ENCODE measurements at places on chromosomes 1 and 21. TPM values are rescaled to one million over a fixed set of nuclear protein-coding genes. Genes with fewer than 3 reads are reported as not detected.

DVL1 gene
- 110 TPM for polyA plus RNA-seq

PCAT6 gene
- polyA plus RNA-seq: 0.55 TPM

RBBP4 gene
- polyA plus RNA-seq: 23.4 TPM

GRCh38 chr1:39800471-39800835, 11.8 kb upstream of the BMP8B start:
- no peak for DNase-seq

- no peak for DNase-seq
These were observed 7.6 kb downstream of the MTF1 start for GRCh38 chr1:37851782-37852210.

DNA sequence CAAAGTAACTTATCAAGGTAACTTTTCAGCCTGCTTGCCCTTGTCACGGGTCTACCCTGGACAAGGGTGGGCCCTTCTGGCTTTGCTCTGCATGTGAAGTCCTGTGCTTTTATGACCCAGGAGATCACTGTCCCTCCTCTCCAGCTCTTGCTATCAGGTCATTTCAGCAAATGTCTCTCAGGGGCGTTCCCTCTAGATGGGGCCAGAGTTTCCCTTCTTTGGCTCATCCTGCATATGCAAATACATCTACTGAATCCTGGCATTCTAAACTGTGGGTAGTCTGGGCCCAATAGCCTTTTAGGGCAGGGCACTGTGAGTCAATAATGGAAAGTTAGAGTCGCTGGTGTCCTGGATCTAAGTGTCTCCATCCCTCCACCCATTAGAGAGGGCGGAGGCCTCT, 366.9 kb upstream of the USP24 start:
- no peak for DNase-seq

PROK1 gene
- polyA plus RNA-seq: 0.07 TPM

CLCA2 gene
- 0.07 TPM for polyA plus RNA-seq

DNA sequence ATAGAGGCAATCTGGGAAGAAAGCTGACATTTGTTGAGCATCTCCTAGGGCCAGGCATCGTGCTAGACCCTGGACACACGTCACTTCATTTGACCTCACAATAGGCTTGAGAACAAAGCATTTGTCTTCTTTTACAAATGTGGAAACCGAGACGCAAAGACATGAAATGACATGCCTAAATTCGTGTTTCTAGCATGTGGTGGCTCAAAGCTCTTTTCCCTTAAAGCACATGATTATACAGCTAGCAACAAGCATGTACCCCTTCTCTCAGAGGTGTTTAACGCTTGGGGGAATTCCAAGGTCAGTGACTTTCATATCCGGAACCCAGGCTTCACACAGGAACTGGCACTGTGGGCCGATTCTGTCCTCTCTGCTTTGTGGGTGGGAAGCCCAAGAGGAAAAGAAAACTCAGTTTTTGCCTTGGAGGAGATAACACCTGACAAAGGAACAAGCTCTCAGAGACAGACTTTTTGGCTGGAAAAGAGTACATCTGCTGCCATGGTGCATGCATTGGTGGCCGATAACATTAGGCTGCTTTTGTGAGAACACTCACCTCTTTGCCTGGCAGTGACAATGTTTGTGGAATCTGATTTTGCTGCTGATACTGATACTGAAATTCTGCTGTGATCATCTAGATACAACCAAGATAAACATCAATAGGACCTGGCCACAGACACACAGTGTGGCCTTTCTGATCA, 15.4 kb upstream of the CD2 start:
- DNase-seq: no peak

PRCC gene
- 39.0 TPM for polyA plus RNA-seq

- DNase-seq: no peak
These were observed 59.7 kb downstream of the ATF6 start for GRCh38 chr1:161825831-161826230.

GRCh38 chr1:55916481-55916880, 662.9 kb downstream of the PLPP3 start:
- no peak for DNase-seq

- DNase-seq: no peak
These were observed 25.8 kb downstream of the NDUFS5 start for GRCh38 chr1:39051956-39052355.

DHDDS gene
- 22.0 TPM for polyA plus RNA-seq

GRCh38 chr1:145857170-145857569, 1.7 kb downstream of the PIAS3 start:
- DNase-seq: no peak

DNA sequence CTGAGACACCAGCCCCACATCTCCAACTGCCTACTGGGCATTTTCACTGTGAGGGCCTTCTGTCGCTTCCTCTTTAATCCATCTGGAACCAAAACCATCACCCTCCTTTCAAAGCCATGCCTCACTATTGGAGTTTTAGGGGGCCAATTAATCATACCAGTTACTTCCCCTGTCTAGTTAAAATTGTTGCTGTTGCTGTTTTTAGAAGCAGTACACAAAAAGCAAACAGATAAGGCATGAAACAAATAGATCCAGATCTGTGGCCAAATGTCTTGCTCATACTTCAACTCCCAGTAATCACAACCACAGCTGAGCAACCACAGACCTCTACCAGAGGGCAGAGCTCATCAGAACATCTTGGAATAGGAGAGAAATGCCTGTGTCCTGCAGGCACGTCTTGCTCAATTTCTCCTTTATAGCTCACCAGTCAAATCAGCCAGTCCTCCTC, 133.8 kb upstream of the C1orf105 start:
- no peak for DNase-seq

- no peak for DNase-seq
These were observed 20.7 kb downstream of the METTL13 start for GRCh38 chr1:171802207-171802606.

COL9A2 gene
- 0.26 TPM for polyA plus RNA-seq

AMPD1 gene
- not detected for polyA plus RNA-seq

- no peak for DNase-seq
These were observed 228.2 kb upstream of the PROX1 start for GRCh38 chr1:213759359-213760181.

- DNase-seq: no peak
These were observed 43.9 kb upstream of the LYST start for GRCh38 chr1:235910357-235911299.

DNA sequence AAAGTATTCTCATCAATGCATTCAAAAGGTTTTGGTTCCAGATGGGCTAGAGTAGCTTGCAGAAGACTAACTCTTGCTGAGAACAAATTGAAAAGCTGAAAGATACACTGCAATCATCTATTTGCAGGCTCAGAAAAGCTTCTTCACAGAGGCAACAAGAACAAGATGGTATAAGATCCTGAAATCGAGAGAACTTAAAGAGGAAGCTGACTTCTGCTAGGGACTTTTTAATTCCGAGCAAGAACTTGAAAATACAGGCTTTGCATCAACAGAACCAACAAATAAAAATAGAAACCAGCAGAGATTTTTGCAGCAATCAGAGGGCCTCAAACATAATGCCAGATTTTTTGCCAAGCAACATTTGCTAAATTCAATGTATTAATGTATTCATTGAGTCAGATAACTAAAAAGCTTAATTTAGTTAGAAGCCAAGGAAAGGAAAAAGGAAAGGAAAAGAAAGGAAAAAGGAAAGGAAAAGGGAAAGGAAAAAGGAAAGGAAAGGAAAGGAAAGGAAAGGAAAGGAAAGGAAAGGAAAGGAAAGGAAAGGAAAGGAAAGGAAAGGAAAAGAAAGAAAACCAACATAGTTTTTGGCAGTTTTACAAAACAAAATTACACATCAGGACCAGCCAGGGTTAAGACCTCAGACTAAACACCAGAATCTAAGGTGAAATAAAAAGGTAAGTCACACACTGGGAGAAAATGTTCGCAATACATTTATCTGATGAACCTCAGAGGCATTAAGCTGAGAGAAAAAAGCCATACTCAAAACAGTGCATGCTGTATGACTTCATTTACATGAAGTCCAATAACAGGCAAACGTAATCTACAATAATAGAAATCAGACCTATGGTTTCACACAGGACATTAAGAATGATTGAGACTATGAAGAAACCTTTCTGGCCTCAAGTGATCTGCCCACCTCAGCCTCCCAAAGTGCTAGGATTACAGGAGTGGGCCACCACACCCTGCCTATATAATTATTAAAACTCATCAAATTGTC, 42.6 kb downstream of the FAF1 start:
- no peak for DNase-seq

DNA sequence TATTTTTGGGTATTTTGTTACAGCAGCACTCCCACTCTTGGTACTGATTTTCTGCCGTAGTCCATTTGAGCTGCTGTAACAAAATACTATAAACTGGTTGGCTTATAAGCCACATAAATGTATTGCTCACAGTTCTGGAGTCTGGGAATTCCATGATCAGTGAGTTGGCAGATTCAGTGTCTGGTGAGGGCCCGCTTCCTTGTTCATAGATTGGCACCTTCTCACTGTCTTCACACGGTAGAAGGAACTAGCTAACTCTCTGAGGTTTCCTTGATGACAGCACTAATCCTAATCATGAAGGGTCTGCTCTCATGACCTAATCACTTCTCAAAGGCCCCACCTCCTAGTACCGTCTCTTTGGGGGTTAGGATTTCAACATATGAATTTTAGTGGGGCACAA, 85.2 kb downstream of the HHAT start:
- DNase-seq: no peak

CD160 gene
- polyA plus RNA-seq: not detected

KCNH1 gene
- not detected for polyA plus RNA-seq

DNA sequence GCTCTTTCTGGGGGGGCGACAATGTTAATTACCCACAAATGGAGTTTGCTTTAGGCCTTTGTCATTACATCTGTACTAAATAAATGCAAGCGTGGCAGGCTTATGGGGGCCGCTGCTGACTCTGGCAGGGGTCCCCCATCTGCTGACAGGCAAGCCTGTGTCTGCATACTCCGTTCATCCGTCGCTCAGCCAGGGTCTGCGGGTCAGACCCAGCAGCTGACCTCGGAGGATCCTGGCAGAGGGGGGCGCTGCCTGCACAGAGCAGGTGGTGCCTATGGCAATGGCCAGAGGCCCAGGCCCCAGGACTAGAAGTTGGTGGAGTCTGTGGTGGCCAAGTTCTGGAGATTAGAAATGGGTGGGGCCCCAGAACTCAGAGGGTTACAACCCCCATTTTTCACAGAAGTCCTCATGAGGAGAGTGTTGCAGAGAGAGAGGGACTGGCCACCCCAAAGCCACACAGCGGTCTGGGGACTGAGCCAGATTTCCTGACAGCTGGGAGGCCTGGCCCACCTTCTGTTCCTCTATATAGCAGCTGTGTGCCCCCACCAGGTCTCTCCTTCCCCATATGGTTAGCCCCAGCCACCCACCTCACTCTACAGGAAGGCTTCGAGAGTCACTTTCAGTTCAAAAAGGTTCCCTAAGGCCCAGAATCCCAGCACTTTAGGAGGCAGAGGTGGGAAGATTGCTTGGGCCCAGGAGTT, 31.0 kb downstream of the TTC39A start:
- no peak for DNase-seq

CFAP107 gene
- polyA plus RNA-seq: not detected
